ENCODE measurements at places on chromosomes 2 and 18.

DNA sequence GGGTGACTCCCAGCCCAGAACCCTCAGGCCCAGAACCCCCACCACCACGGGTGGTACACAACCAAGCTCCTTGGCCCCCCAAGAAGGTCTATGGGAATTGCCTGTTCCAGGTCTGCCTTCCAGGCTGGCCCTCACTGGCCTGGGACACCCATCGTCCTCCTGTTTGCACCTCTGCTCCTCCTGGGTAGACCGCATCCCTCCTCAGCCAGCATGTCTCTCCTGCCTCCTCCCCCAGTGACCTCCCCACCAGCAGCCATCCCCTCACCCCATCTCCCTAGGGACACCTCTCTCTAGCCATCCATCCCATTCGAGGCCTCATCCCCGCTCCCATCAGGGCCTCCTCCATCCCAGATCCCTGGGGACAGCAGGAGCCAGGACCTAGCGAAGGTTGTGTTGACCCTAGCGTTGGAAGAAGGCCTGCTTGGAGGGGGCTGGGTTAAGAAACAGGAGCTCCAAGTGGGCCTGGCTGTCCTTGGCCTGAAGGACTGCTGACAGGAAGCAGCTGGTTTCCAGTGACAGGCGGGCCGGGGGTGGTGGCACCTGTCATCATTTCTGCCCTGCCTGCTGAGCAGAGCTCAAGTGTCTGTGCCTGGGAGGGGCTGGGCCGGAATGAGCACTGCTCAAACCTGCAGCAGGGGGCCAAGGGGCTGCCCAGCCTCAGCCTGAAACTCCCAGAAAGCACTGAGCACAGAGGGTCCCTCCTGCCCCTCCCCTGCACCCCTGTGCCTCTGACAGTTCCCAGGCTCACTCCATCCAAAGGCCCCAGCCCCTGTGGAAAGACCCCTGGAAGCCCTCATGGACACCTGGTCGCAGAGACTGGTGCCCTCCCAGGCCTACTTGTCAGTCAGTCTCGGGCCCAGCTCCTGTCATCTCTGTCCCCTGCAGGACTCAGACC, 96.0 kb upstream of the OTOS start:
- DNase-seq: no peak

GRCh38 chr2:206435742-206436141, 7.6 kb upstream of the ADAM23 start:
- DNase-seq: no peak

GRCh38 chr2:209682646-209683045, 89.0 kb upstream of the UNC80 start:
- DNase-seq: no peak

GRCh38 chr2:120758181-120759144, 22.8 kb downstream of the GLI2 start:
- no peak for DNase-seq

GRCh38 chr2:210094787-210095186, 76.4 kb downstream of the KANSL1L start:
- no peak for DNase-seq

DNA sequence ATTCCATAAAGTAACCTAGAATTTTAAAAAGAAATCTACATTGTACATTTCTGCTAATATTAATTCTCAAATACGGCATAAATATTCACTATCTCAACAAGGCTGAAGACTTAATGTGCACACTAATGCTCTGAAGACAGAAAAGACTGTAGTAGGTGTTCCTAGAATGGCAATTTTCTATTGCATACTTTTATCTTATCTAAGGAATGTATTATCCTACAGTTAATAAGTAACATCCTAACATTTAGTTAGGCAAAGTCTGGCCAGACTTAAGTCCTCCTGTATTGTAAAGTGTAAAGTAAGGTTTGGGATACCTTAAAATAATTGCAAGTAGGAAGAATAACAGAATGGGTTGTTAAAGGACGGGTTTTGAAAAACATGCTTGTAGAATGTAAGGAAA, 42.2 kb downstream of the CHST9 start:
- no peak for DNase-seq

DNA sequence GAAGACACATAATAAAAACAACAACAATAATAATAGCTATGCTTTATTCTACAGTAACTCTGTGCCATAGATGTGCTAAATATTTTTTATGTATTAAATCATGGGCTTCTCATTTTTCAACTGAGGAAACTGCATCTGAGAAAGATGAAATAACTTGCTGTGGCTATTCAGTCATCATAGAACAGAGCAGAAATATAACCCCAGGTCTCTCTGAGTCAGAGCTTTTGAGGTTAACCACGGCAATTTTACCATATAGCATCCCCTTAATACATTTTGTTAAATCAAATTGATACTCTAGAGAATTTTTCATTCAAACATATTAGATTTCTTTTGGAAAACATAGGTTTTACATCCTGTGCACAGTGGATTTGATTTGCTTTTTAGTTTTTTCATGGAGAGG, 586.6 kb upstream of the KLHL29 start:
- DNase-seq: no peak

GRCh38 chr2:11676640-11677039, 6.6 kb upstream of the NTSR2 start:
- no peak for DNase-seq

GRCh38 chr2:26672818-26673393, 19.6 kb upstream of the KCNK3 start:
- DNase-seq: no peak

GRCh38 chr18:23380817-23381216, 72.3 kb upstream of the RIOK3 start:
- DNase-seq: no peak

DNA sequence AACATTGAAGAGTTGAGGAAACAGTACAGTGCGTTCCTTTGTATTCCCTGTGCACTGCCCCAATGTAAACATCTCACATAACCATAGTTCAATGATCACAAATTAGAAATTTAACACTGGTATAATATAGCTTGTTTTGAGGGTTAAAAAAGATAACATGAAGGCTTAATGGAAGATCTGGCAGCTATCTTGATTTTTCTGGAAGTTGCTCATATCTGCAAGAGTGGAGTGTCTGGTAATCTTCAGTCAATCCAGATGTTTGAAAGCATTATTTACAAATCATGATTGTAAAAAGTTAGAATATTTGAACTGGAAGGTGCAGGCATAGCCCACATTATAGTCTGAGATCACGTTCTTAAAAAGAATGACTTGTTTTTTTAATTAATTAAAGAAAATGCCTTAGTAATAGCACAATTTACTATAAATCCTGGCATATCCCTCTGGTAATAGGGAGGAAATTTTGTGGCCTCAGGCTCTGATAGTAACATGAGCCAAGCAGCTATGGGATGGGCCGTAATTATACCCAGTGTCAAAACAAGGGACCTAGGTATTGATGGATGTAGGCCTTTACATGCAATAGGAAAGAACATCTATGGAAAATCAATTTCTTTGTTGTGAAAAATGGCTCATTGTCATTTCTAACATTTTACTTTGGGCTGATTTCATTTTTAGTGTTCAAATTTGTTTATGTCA, 418.0 kb downstream of the THSD7B start:
- no peak for DNase-seq

DNA sequence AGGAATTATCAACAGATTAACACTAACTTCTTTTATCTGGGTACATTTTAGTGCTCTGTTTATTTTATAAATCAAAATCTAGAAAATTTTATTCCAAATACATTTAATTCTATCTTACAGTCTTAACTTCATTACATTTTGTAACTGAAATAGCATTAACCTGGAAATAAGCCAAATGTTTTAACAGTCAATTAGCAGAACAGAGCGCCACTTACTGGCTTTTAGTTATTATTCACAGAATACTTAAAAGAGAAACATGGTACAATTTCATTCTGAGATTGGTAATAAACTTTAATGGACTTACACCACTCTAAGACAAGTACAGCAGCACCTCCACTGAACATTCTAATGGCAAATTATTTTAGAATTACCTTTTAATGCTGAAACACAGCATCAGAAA, 38.6 kb downstream of the SS18 start:
- no peak for DNase-seq

GRCh38 chr2:221442128-221442527, 130.0 kb downstream of the EPHA4 start:
- DNase-seq: no peak

DNA sequence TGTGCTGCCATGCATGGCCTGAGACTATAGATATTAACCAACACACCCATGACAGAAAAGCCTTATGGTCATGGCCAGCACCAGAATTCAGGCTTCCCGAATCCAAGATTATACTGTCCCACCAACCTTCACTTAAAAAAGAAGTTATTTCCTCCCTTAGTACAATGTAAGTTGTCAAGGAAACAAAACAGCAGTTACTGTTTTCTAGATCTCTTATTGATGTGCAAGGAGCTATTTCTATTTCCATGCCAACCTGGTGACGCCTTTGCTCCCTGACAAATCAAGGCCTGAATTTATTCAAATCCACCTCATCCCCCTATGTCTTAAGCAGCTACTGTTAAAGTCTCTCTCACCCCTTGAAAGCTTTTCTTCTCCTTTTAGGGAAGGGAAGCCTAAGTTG, 249.3 kb downstream of the ZNF521 start:
- DNase-seq: no peak

DNA sequence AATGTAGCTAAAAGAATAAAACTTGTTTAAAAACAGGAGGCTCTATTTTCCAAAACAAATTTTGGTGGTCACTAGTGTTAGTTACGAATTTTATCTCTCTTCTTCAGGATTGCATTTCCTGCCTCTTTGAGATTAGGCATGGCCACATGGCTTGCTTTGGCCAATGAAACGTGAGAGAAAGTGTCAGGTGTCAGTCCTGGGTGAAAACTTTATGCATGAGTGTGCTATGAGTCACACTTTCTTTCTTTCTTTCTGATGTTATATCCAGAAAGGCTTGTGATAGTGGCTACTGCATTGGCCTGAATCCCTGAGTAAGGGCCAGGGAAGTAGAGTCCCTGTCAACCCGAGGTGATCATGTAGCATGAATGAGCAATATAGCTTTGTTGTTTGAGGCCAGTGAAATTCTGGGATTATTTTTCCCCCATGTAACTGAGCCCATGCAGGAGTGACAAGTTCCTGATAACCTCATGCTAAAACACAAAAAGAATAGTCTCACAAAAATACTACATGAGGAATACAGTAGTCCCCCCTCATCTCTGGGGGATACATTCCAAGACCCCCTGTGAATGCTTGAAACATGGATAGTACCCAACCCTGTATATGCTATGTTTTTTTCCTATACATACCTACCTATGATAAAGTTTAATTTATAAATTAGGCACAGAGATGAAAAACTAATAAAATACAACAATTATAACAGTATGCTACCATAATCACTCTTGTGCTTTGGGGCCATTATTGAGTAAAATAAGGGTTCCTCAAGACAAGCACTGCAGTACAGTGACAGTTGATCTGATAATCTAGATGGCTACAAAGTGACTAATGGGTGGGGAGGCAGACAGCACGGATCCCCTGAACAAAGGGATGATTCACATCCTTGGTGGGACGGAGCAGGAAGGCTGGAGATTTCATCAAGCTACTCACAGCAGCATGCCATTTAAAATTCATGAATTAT, 109.5 kb downstream of the CDC42EP3 start:
- no peak for DNase-seq

- no peak for DNase-seq
Observed at GRCh38 chr18:9217743-9218451, 81.3 kb downstream of the ANKRD12 start.

DNA sequence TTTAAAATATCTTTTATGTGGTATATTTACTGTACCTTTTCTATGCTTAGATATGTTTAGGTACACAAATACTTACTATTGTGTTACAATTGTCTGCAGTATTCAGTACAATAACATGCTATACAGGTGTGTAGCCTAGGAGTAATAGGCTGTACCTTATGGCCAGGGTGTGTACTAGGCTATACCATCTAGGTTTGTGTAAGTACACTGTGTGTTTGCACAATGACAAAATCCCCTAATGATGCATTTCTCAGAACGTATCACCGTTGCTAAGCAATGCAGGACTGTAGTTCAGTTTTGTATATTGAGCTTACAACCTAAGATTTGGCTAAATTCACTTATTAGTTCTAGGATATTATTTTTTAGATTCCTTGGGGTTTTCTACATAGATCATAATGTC, 332.3 kb upstream of the HS6ST1 start:
- DNase-seq: no peak

DNA sequence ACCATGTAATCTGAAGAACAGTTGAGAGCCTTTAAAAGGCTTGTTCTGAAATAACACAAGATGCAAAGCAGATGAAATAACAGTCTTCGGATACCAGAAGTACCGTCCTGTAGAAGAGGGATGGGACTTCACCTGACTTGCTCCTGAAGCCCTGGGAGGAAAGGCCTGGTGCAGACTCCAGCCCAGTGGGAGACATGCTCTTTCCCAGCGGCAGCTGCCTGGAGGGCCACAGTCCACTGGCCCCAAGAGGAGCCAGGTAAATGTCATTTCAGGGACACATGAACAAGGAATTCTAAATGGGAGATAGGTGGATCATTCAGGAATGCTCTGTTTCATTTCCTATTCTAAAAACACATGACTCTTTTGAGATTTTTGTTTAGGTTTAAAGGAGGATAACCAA, 22.6 kb upstream of the CHN1 start:
- DNase-seq: no peak

DNA sequence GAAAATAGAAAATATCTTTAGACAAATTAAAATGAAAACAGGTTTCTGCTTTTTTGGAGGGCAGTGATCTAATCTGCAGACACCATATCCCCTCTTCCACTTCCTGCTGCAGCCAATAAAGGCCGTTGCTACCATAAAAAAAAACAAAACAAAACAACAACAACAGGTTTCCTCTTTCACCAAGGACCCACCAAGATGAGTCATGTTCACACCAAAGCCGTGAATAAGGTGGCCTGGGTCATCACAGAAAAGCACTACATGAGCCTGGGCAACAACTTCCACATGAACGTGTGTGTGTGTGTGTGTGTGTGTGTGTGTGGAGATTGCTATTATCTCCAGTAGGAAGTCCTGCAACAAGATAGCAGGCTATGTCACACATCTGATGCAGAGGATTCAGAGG, 24.8 kb upstream of the TFCP2L1 start:
- no peak for DNase-seq

DNA sequence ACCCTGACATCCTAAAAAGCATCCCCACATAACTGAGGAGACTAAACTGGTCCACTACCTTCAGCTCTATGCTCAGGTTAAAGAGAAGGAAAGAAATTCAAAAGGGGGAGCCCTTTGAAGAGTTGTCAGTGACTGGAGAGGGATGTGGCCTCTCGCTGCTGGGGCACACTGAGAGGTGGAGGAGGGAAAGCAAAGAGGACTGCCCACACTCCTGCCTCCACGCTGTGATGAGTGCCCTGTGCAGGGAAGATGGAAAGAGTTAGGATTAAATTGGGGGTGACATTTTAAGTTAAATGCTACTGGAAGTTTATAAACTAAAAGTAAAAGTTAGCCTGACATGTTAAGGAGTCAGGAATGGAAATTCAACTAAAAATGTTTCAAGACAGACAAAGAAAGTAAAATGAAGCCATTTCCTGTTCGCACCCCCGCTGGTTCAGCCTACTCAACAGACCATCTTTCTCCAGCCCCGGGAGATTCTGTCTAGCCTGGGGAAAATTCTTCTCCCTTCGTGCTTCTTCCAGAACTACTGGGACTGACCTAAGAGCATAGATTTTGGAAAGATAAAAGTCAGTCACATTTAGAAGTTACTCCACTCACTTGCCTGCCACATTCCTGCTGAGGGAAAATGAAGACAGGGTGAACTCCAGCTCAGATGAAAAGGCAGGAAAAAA, 17.8 kb upstream of the INO80C start:
- DNase-seq: no peak

Data from CD4-positive, alpha-beta T cell treated with Interleukin-12 subunit alpha and Interleukin-12 subunit beta, for 1 hour (primary cell).